Cortex of kidney (tissue), 1 donor: ENCODE measurements at places on chromosomes 5 and 9.

DNA sequence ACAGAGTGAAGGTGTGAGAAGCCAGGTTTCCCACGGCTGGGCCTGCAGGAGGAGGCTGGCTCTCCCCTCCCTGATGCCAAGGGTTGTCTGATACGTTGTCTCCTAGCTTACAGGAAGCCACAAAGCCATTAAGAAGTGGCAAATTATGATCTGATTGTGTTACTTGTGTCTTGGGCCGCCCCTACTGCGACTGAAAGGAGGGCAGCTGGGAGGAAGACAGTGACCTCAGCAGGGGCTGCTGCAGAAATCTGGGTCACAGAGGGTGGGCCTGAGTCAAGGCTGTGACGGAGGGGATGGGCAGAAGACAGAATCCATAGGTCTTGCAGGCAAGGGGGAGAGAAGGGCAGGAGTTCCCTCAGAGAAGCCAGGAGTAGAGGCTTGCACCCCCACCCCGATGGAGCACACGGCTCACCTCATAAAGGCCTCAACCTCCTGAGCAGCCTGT, 145.0 kb downstream of the FSTL4 start:
- DNase-seq, result no peak

DNA sequence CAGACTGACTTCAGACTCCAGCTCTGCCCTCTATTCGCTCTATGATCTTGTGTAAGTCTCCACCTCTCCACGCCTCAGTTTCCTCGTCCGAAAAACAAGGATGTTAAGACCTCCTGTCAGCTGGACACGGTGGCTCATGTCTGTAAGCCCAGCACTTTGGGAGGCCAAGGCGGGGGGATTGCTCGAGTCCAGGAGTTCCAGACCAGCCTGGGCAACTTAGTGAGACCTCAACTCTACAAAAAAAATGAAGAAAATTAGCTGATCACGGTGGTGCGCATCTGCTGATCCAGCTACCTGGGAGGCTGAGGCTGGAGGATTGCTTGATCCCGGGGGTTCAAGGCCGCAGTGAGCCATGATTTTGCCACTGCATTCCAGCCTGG, 36.6 kb upstream of the GABRP start:
- no peak for DNase-seq

DNA sequence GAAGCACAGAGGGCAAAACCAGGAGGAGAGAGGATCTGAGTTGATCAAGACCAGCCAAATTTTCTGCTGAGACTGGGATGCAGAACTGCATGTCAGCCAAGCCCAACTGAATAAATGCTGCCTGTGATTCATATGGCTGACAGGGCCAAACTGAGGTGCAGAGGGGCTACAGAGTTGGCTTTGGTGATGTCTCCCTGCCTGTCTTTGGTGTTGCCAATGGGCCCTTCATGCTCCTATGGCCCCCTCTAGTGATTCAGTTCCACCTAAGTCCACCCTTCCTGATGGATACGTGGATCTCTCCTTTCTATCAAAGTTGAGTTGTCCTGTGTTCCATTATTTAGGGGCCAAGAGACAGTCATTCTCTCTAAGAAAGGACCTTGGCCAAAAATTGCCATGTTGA, 163.6 kb upstream of the TLE4 start:
- no peak for DNase-seq

DNA sequence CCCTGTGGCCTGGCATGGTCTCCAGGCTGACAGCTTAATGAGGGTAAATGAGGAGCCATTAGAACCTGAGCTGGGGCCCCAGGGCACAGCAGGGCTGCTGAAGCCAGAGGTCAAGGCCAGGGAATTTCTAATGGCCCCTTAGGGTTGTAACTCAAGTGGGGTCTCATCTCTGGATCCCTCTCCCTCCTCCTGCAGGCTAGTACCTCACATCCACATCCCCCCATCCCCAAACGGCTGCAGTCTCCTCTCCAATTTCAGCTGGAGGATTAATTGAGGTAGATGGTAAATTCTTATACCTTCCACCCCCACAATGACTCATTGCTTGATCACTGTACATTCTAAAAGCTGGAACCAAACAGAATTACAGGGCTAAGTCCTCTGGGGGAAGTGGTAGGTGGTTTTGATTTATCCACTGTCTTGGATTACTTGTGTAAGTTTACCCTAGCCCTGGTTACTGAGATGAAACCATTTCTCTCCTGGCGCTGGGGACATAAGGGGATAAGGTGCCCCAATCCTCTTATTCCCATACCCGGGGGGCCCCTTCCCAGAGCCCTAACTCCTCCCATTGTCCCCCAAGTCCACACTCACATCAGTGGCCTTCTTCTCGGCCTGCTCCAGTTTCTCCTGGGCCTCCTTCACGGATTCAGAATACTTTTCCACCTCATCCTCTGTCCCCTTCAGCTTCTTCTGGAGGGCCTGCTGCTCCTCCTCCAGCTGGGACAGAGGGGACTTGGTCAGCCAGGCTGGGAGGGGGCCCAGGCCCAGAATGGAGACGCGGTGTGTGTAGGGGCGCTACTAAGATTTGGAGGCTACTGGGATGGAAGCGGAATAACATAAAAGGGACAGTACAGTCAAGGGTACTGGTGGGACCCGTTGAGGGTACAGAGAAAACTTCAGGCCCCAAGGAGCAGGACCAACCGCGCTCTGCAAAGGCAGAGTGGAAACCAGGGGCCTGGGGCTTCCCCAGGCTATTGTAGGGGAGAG, 875 bp downstream of the TPM2 start:
- no peak for DNase-seq

DNA sequence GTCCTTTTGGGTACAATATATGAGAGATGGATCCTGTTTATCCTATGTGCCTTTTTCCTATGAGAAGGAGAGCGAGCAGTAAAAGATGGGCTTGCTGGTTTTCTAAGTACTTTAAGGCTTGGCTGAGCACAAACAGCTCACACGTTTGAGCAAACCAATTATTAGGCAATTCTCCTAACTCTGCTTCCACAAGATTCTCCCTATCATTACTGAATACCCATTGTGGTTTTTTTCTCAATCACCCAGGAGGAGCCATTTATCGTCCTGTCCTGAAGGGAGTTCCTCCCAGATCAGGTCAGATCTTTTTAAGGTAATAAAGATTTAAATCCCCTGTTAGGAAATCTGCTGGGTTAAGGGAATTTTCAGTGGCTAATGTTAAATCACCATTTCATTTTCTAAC, 19.4 kb upstream of the C1QTNF3 start:
- DNase-seq, result no peak

DNA sequence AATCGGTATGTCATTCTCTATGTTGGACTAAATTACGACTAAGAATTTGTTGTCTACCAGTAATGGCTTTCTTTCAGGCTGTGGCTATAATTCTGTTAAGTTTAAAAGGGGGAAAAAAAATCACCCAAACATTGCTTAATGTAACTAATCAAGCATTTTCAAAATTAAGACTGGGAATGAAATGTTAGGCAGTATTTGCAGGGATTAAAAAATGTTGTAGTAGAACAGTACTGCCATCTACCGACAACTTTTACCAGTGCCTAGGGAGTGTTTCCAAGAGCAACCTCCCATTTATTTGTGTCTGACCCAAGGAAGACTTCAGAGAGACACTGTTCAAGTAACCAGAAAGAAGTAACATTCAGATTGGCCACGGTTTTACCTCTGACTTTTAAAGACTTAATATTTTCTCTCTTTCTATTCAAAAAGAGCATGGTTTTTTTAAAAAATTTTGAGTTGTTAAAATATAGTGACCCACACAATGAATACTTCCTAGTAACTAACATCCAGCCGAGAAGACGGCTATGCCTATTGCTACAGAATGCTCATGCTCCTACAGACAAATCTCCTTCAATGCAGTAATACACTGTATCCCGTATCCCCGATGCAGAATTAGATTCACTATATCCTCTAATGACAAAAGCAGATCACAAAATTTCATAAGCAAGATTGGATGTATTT, 92.4 kb downstream of the ARL15 start:
- no peak for DNase-seq

GRCh38 chr9:137832191-137832700, 45.3 kb upstream of the CACNA1B start:
- no peak for DNase-seq

GRCh38 chr5:138775034-138775433, 21.8 kb downstream of the CTNNA1 start:
- no peak for DNase-seq
